Stimulated activated CD4-positive, alpha-beta T cell treated with anti-CD3 and anti-CD28 coated beads, Interleukin-2, amount 100 ng/mL, for 48 hours (primary cell): ENCODE measurements at places on chromosomes 2 and 18.

- no peak for DNase-seq
These were observed 196.3 kb downstream of the MC4R start for GRCh38 chr18:60176259-60176658.

GRCh38 chr2:171762879-171763573, 75.8 kb downstream of the DYNC1I2 start:
- DNase-seq, result no peak

DNA sequence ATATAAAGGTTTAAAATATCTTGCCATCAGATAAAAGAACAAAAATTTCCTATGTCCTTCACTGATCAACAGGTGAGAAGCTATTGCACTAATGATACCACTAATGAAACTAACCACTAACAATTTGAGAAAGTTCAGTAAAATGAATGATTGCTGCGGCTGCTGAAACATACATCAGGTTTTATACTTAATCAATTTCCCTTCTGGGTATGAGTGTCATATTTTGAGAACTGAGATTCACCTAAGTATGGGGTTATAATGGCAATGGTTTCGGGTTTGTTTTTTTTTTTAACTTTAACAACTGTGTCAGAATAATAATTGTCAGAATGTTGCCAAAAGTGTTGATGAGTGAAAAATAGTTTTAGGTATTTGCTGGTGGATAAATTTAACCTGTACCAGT, 151.3 kb upstream of the SLC39A10 start:
- DNase-seq, result no peak

- DNase-seq, result no peak
These were observed 125.7 kb downstream of the RBMS1 start for GRCh38 chr2:160367887-160368286.

- no peak for DNase-seq
These were observed 123.2 kb downstream of the THADA start for GRCh38 chr2:43472527-43473194.

DNA sequence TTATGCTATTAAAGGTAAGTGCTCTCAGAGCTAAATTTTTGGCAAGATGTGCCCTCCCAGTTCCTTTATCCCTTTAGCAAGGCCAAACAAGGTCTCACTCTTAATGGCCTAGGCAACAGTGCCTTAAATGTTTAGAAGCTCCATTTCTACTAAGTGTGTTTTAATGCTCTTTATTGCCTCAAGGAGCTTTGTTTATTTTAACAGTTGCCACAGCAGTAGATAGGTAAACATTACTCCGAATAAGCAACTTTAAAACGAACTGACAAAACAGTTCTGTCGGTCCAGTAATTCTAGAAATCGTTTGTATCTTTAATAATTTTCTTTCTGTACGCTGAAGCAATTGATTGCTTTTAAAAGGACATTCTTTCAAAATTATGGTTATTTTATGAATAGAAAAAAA, 74.5 kb downstream of the PIEZO2 start:
- no peak for DNase-seq

DNA sequence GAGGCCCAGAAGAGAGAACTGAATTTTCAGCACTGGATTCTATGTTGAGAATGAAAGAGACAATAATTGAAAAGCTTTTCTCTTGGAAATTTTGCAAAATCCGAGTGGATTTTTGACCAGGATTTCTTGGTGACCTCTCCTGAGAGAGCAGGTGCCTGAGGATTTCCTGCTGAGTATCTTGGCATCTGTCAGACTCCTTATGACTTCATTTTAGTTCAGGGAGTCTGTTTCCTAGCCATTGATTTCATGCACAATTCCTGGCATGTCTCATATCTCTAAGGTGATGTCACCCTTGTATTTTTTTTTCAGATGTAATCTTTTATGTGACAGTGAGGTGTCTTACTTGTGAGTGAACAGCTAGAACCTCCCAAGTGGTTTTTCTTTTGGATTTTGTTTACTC, 195.9 kb downstream of the NEDD4L start:
- DNase-seq, result no peak

GRCh38 chr2:152243761-152244640, 68.4 kb upstream of the STAM2 start:
- no peak for DNase-seq

DNA sequence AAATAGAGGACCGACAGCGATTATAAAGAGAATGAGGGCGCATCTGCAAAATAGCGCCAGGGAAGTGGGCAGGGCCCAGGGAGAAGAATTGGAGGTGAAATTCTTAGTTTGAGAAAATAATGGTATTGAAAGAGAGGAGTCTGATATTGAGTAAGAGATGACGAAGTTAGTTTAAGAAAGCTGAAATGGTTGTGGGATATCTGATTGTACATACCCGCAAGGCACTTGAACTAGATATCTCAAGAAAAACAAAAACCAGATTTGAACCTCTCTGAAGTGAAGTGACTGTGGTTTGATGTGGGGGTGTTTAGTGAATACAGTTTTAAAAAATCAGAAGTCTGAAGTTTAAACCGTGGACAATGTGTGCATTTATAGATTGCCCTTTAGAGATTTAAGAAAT, 38.9 kb downstream of the ZNF532 start:
- DNase-seq, result no peak

DNA sequence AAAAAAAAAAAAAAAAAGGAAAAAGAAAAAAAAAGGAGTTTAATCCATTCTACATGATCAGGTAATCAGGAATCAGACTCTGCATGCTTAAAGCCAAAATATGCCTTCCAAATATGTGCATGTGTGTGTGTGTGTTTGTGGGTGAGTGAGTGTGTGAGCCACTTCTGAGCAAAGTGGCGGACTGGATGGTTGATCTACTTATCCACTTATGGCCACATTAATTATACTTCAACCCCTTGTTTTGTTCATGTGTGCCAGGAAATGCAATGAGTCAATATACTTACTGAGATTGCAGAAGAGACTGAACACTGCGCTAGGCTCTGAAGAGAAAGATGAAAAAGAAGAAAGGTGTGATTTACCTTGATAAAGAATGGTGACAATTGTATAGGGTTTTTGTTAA, 586.5 kb upstream of the NXPH2 start:
- DNase-seq, result no peak

- DNase-seq, result no peak
These were observed 55.9 kb downstream of the TTC21B start for GRCh38 chr2:165897726-165898125.
